CD4-positive, alpha-beta T cell treated with Interleukin-1 beta for 1 hour (primary cell): ENCODE measurements at places on chromosomes 3 and 15.
A peak's percentile ranks its signal among the peaks of the same experiment; 100 is the strongest.

- peak; percentile 12 for DNase-seq
Measured at GRCh38 chr3:160343132-160343531, 55.9 kb downstream of the IFT80 start.

GRCh38 chr3:194259982-194260766 is 91.0 kb downstream of the CPN2 start:
- DNase-seq = no peak

DNA sequence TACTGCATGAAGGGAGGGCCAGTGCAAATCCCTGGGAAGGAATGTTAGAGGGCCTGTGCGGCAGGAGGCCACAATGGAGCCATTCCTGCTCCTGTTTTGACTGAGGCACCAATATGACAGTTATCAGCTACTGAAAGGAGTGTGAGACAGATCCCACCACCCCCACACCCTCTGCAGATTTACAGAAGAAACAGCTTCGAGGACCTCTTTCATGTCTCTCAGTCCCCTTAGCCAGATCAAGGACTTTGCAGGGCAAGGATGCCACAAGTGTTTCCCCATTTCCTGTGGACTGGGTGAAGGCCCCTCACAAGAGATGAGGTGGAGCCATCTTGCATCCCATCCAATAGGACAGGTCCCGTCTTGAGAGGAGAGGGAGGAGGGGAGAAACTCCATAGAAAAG is 48.5 kb upstream of the RASGRP1 start:
- DNase-seq = no peak

- DNase-seq = no peak
Measured at GRCh38 chr15:26758079-26758478, 14.8 kb downstream of the GABRB3 start.

GRCh38 chr3:191521055-191521454 is 60.1 kb downstream of the PYDC2 start:
- DNase-seq = no peak

GRCh38 chr3:84772841-84773240 is 185.9 kb upstream of the CADM2 start:
- no peak for DNase-seq

GRCh38 chr15:99386391-99386790 is 135.1 kb downstream of the LRRC28 start:
- no peak for DNase-seq

GRCh38 chr3:63456901-63457300 is 178.8 kb downstream of the SYNPR start:
- no peak for DNase-seq

DNA sequence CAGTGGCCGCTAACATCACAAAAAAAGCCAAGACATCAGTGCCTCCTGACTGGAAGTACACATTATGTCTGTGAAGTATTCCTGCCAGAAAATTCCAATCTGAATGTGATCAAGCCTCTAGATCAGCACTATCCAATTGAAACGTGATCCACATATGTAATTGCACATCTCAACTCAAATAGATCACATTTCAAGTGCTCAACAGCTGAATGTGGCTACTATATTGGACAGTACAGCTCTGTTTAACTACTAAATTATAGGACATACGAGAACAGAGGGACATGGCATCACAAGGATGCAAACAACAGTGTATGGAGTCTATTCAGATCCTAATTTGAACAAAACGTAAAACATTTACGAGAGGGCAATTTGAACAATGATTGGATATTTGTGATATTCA is 542 bp upstream of the UBAP1L start:
- no peak for DNase-seq

- no peak for DNase-seq
Measured at GRCh38 chr3:87867001-87867400, 191.8 kb downstream of the CGGBP1 start.

GRCh38 chr3:98705694-98706093 is 57.4 kb upstream of the ST3GAL6 start:
- DNase-seq = no peak

DNA sequence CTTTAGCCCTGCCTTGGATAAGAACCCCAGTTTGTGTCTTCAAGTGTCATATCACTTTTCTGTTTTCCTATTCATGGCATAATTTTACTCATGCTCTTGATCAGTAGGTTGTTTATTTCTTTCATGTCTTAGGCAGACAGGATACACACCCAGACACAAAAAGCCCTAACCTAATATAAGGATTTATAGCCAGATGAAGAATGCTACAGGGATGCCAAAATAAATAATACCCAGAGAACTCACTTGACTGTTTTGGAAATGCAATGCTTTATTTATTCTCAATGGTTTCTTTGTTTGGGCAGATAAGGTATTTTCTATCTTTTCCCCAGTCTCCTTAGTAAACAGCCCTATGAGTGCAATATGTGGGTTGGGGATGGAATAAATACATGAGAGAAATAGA is 424.0 kb upstream of the PDZRN3 start:
- no peak for DNase-seq

DNA sequence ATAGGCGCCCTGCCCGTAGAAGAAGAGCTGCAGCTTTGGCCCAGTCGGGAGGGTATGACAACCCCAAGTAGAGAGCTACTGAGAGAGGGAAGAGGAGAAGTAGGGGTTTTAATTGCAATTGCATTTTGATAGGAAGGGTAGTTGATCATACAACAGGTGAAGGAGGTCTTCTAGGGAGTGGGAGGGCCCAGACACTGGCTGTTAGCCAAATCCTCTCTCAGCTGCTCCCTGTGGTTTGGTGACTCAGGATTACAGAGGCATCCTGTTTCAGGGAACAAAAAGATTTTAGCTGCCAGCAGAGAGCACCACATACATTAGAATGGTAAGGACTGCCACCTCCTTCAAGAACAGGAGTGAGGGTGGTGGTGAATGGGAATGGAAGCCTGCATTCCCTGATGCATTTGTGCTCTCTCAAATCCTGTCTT is 408.9 kb upstream of the THBS1 start:
- DNase-seq = peak; percentile 20

DNA sequence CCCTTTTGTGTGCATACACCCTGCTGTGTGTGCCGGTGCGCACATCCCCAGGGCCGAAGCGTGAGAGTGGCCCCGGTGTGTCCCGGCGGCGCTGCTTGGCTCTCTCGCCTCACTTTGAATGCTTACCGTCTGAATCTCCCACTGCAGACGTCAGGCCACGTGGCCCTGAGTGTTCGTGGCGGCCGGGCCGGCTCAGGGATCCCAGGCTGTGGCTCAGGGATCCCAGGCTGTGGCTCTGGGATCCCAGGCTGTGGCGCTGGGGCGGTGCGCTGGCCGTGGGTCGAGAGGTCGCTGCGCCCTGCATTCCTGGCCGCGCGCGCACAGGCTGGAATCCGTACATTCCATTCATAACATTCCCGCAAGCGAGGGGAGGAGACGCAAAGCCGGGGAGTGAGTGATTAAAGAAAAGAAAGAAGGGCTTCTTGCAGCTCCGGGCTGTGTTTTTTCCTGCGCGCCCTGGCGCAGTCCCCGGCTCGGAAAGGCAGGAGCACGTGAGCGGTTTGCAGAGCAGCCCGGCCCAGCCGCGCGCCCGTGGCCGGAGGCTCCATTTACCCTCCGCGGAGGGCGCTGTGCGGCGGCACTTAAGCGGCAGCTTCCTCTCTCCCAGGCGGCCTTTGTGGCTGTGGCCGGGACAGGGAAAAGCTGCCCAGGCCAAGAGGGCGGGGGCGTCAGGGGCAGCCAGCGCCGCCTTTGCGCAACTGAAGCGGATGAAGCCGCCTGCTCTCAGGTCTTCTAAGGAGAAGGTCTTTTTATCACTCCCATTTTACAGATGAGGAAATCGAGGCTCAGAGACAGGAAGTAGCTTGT is 87.0 kb upstream of the ALDH1L1 start:
- DNase-seq = no peak

- no peak for DNase-seq
Measured at GRCh38 chr15:101025896-101026631, 106.9 kb downstream of the LRRK1 start.

- DNase-seq = no peak
Measured at GRCh38 chr15:57355259-57355658, 21.0 kb upstream of the CGNL1 start.

DNA sequence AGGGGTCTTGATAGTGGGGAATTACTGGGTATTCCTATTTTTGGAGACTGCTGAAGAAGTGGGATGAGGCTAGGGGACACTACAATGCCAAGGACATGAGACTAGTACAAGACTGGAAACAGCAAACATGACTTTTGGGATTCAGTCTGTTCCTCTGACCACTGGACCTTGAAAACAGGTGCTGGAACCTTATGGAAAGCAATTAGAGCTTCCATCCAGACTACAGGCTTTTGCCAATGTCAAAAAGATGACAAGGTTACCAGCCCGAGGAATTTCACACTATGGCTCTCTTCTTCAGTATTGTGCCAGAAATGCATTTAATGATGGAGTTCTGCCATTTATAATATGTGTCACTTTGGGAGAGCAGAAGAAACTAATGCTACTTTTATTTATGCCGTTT is 282.6 kb downstream of the GAP43 start:
- DNase-seq = no peak

- no peak for DNase-seq
Measured at GRCh38 chr3:141828890-141829289, 47.6 kb upstream of the ATP1B3 start.

DNA sequence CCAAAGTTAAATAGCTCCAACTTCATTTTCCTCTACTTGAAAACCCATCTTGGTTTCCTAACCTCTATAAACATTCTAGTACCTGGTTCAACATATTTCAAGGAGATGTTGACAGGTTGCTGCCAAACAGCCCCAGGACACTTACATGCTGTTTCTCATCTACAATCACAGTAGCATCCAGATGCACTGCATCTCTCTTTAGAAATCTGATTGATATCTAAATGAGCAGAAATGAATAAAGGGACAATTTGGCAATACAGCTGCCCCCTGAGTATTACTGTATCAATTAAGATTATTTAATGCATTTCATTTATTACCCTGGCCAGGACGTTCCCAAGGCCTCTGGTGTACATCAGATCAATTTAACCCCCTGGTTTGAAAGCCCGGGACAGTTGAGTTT is 74.0 kb downstream of the SSR3 start:
- DNase-seq = no peak

DNA sequence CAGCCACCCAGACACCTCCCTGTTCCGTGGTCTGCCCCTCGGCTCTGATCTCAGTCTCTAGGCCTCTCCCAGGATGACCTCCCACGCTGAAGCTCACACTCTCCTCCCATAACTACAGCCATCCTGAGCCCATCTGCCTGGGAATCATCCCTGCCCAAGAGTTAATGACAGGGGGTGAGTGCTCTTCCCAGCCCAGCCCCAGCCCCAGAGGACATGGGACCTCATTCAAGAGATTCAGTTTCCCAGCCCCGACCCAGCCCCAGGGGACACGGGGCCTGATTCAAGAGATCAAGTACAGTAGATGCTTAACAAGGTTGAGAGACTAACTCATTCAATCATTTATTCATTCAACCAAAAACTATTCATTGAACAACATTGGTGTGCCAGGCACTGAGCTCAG is 272.0 kb downstream of the XXYLT1 start:
- DNase-seq = no peak

DNA sequence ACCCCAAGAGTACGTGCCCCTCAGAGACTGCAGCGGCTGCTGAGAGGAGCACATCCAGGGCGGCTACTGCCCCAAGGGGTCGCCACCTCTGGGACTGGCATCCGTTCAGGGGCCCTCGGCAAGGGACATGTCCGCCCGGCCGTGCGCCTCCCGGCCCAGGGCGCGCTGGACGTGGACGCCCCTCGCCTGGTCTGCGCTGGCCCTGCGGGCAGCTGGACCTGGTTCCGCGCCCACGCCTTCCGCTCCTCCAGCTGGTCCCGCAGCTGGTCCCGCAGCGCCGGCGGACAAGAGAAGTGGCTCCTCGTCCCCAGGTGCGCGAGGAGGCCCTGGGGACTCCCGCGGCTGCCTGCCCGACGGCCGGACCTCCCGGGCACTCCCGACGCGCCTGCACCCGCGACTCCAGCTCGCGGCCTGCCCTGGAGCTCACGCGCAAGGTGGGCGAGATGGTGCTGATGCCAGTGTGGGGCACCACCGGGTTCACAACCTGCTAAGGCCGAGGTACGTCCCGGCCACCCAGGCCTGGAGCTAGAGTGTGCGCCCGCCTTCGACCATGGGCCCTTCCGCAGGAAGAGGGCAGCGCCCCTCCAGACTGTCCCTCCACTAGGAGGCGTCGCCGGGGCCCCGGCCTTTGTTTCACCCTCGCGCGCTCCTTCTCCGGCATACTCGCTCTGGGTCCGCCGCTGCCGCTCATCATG is 14.4 kb upstream of the GP9 start:
- no peak for DNase-seq

- no peak for DNase-seq
Measured at GRCh38 chr3:159866201-159866746, 122.4 kb upstream of the IL12A start.

GRCh38 chr15:99086327-99086667 is 18.6 kb upstream of the SYNM start:
- no peak for DNase-seq

- no peak for DNase-seq
Measured at GRCh38 chr3:106819440-106819839, 557.8 kb upstream of the CCDC54 start.

DNA sequence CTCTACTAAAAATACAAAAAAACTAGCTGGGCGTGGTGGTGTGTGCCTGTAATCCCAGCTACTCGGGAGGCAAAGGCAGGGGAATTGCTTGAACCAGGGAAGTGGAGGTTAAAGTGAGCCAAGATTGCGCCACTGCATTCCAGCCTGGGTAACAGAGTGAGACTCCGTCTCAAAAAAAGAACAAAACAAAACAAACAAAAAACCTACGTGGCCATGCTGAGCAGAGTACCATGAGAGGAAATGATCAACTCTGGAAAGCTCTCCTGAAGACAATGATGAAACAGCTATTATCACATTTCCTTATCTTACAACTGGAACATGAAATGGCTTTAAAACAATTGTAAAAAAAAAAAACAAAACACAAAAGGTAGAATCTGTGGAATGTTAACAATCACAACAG is 75.2 kb downstream of the CHSY1 start:
- no peak for DNase-seq

GRCh38 chr15:57143511-57144078 is 225.2 kb downstream of the TCF12 start:
- no peak for DNase-seq

- no peak for DNase-seq
Measured at GRCh38 chr3:174973465-174973864, 114.3 kb downstream of the NAALADL2 start.

- no peak for DNase-seq
Measured at GRCh38 chr3:132650153-132650552, 9.5 kb downstream of the ACAD11 start.

- no peak for DNase-seq
Measured at GRCh38 chr15:70324001-70324974, 226.6 kb upstream of the TLE3 start.

GRCh38 chr3:61578667-61579367 is 17.4 kb downstream of the PTPRG start:
- DNase-seq = no peak

DNA sequence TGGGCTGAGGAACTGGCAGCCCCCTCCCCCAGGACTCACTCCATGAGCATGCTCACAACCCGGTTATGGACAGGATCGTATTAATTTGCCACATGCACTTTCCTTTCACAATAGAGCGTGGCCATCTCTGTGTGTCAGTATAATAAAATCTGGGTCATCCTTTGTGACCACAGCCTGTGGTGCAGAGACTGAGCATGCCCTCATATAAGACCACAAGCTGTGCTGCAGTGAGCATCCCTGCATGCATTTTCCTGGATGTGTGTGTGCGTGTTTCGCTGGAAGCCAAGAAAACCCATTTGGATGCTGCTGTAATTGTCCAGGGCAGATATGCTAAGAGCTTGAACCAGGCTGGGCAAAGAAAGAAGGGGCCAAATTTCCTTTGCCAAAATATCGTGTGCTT is 39.7 kb downstream of the CYP11A1 start:
- DNase-seq = no peak
